Stimulated activated CD8-positive, alpha-beta memory T cell treated with anti-CD3 and anti-CD28 coated beads, Interleukin-15, amount 100 ng/mL, for 24 hours (primary cell): ENCODE measurements at places on chromosomes 4 and X.
A peak's percentile ranks its signal among the peaks of the same experiment; 100 is the strongest.

DNA sequence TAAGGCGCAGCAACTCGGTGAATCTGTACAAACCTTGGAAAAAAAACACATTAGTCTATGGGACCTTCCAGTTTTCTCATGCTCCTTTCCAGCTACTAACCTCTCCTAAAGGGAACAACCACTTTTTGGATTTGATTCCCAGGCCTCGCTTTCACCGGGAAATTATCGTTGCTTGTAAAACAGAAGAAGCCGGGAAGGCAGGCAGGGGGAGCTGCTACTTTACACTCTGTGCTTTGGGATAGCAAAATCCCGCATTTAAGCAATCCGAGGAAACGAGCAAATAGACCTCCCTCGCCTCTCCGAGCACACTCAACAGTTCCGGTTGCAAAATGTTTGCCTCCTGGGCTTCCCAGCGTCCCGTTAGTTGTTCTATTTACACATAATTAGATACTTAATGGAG, 1.2 kb downstream of the CD38 start:
- DNase-seq: no peak

DNA sequence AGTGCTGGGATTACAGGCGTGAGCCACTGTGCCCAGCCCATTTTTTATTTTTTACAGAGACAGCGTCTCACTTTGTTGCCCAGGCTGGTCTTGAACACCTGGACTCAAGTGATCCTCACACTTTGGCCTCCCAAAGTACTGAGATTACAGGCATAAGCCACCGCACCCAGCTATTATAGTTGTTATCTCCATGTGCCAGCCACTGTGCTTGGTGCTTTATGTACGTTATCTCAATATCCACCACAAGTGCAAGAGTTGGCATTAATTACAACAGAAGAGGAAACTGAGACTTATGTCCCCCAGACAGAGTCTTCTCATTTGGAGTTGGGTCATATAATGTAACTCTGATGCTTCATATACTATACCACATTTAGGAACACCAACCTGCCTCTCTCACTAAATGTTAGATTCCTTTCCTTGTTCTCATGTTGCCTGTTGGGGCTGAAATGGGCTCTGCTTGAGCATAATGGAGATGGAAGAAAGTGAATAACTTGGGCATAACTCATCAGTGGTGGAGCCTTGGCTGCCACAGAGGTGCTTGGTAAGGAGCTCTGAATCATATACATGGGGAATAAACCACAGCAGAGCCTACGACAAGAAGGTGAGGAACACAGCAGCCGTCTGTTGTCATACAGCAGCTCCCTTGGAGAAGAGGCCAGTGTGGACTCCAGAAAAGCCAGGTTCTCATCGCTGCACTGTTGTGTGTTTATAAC, 84.3 kb downstream of the SPRY1 start:
- DNase-seq: no peak

- peak; percentile 58 for DNase-seq
These were observed 174.5 kb downstream of the NSUN7 start for GRCh38 chr4:40924096-40924792.

GRCh38 chr4:179195887-179196286, 1753.7 kb upstream of the AGA start:
- DNase-seq: no peak

GRCh38 chrX:67346667-67347066, 197.2 kb upstream of the AR start:
- DNase-seq: no peak

DNA sequence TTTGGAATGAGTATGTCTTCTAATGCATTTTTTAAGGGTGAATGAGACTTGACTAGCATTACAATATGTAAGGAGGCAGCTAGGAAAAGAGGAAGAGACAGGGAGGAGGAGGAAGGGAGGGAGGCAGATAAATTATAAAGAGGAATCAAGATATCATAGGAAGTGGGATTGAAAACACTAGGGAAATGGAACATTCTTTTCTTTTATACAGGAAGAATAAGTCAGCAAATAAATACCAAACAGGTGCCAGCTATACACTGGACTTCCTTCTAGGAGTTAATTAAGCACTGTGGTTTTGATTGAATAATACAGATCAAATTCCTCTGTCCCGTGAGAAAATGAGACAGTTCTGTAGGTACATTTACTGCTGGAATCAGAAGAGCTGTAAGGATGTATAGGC, 78.6 kb downstream of the PACRGL start:
- no peak for DNase-seq

DNA sequence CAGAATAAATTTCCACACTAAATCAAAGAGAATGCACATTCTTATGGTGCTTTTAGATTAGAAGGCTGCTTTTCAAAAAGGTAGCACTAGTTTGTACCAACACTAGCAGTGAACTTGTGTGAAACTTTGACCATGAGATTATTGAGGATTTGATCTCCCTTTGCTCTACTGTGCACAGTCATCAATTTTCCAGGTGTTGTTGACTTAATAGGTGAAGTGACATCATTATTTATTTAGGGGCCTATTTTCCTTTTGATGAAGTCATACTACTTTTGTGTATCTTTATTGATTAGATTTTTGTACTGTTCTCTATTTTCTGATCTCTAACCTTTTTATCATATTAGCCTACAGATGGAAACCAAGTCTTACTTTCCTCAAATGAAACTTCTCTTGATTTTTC, 507.9 kb upstream of the LCORL start:
- no peak for DNase-seq

GRCh38 chrX:101677028-101677427, 17.4 kb upstream of the ARMCX2 start:
- DNase-seq: no peak

- no peak for DNase-seq
These were observed 813 bp downstream of the TLR7 start for GRCh38 chrX:12867685-12868084.

DNA sequence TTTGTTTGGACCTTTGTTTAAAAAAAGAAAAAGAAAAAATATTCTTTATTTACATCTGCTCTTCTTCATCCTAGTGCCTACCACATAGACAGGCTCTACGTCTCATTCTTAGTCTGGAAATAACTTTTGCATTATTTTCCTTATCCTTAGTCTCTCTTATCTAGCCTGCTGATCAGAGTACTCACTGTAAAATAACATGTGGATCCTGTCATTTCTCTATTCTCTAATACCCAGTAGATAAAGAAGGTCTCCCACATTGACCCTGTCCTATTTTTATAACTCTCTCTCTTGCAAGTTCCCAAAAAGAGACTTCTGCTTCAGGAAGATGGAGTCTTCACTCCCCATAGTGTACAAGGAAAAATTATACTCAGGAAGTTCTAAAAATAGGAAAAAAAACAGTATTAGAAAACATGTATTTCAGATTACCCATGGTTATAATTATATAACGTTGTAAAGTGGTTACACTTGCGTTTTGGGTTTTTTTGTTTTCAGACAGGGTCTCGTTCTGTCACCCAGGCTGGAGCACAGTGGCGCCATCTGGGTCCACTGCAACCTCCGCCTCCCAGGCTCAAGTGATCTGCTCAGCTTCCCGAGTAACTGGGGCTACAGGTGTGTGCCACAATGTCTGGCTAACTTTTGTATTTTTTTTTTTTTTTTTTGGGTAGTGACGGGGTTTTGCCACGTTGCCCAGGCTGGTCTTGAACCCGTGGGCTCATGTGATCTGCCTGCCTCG, 23.8 kb downstream of the ZFX start:
- DNase-seq: no peak

- no peak for DNase-seq
These were observed 3.1 kb upstream of the SFRP2 start for GRCh38 chr4:153791746-153792617.

GRCh38 chr4:161247831-161248230, 916.0 kb downstream of the FSTL5 start:
- DNase-seq: no peak
